ENCODE measurements at places on chromosomes 5 and 9. TPM values are rescaled to one million over a fixed set of nuclear protein-coding genes. Genes with fewer than 3 reads are reported as not detected.

ITGA2 gene
- total RNA-seq: 19.7 TPM

- no peak for DNase-seq
- H3K36me3 ChIP-seq: no peaks in the 10 kb centered on the region
- no peak overlapping the region for H3K4me3 ChIP-seq
- H3K27ac ChIP-seq: no peak overlapping the region
Observed at GRCh38 chr9:71594541-71594940, 173.8 kb downstream of the CEMIP2 start.

CDX1 gene
- total RNA-seq: 498 TPM

KCNV2 gene
- not detected for total RNA-seq

NADK2 gene
- total RNA-seq: 28.6 TPM

- H3K36me3 ChIP-seq: no peaks in the 10 kb centered on the region
- H3K4me3 ChIP-seq: peak overlapping the region; percentile 46
- peaks cover 24% of the 10 kb centered on the region for H3K4me1 ChIP-seq
- peaks cover 10% of the 10 kb centered on the region for H3K27me3 ChIP-seq
- DNase-seq: no peak
Observed at GRCh38 chr9:127931092-127931881, 710 bp upstream of the PIP5KL1 start.

LVRN gene
- 0.10 TPM for total RNA-seq

DNA sequence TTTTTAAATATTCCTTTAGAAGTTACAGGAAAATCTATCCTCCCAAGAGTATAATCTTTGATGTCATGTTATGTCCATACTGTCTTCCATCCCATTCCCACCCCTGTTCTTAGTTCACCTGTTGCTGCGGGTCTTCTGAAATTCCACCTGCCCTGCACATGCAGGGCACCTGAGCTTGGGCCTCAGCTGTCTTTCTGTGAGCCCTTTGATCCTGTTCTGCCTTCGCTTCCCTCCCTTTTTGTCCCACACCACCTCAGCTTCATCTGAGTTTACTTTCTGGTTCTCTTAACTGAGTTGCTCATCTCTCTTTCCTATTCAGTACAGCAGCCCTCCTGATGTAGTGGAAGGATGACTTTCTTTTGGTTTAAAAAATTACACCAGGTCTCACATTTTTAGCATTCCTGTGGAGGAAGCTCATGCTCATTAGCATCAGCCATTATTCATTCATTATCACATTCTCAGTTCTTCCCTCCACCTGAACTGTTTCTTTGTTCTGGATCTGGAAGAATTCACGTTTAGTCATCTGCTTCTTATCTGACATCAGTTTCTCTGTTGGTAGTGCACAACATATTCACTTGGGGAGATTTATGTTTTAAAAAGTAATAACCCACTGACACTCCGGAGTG lies 211.0 kb downstream of the ADCY2 start:
- DNase-seq: no peak
- no peak overlapping the region for H3K27ac ChIP-seq
- no peak overlapping the region for H3K4me3 ChIP-seq
- H3K27me3 ChIP-seq: no peaks in the 10 kb centered on the region
- H3K4me1 ChIP-seq: no peaks in the 10 kb centered on the region

GRCh38 chr9:70262366-70262765 lies 3.6 kb downstream of the SMC5 start:
- H3K36me3 ChIP-seq: no peaks in the 10 kb centered on the region
- no peak overlapping the region for H3K27ac ChIP-seq
- DNase-seq: no peak
- H3K4me3 ChIP-seq: no peak overlapping the region
- H3K4me1 ChIP-seq: peaks cover 7% of the 10 kb centered on the region
- H3K27me3 ChIP-seq: no peaks in the 10 kb centered on the region

IL12B gene
- not detected for total RNA-seq

TUSC1 gene
- total RNA-seq: 12.3 TPM

GRCh38 chr5:141691286-141691866 lies 9.3 kb upstream of the ARAP3 start:
- no peaks in the 10 kb centered on the region for H3K27me3 ChIP-seq
- no peak overlapping the region for H3K27ac ChIP-seq
- DNase-seq: no peak
